ENCODE measurements at places on chromosomes 2 and 18.

DNA sequence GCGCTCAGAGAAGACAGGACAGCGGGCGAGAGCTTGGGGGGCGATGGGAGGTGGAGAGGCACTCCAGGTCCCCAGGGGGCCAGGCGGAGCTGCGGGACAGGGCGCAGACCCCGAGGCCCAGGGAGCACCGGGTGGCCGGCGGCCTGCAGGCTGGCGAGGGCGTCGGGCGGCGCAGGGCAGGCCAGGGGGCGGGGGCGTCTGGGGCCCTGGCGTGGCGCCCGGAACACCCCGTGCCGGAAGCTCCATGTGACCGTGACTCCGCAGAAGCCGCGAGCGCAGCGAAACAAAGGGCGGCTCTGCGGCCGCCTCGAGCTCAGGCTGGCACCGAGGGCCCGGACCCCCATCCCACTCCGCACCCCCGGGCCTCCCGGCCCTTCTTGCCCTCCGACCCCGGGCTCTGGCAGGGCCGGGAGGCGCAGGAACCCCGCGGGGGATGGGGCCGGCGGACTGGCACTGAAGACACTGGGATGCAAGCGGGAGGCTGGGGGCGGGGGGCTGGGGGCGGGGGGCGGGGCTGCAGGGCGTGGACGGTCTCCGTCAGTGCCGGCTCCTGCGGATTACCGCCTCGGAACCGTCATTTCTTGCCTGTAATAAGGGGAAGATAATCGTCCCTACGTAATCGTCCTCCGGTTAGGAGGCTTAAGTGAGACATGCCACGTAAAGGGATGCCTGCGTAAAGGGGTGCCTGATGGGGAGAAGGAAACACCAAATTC lies 19.1 kb downstream of the SH2D6 start:
- peak; percentile 71 for DNase-seq

DNA sequence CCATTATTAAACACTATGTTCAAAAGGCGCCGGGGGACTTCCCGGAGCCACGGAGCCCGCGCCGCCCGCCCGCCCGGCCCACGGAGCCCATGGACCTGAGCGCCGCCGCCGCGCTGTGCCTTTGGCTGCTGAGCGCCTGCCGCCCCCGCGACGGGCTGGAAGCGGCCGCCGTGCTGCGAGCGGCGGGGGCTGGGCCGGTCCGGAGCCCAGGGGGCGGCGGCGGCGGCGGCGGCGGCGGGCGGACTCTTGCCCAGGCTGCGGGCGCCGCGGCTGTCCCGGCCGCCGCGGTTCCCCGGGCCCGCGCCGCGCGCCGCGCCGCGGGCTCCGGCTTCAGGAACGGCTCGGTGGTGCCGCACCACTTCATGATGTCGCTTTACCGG lies 197 bp downstream of the GDF7 start:
- no peak for DNase-seq

DNA sequence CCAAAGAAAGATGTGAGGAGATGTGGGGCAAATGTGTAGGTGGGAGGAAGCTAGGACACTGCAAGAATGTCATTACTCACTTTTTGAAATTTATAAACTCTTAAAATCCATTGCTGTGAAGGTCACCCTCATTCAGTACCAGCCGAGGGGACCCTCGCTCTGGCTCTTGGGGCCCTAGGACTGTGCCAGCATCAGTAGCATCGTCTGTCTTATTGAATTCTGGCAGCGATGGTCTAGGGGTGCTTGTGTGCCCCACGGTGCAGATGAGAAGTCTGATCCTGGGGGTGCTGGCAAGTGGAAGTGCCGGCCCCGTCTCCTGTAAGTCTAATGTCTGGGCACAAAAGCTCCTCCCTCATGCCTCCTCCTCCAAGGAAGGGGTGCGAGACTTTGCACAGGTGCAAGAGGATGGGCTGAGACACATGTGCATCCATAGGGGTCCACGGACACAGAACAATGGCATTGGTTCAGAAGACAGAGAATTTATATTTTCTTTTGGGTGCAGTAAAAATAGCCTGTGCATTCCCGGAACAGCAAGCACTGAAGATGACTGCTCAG lies 266.7 kb upstream of the HDAC4 start:
- DNase-seq = no peak

DNA sequence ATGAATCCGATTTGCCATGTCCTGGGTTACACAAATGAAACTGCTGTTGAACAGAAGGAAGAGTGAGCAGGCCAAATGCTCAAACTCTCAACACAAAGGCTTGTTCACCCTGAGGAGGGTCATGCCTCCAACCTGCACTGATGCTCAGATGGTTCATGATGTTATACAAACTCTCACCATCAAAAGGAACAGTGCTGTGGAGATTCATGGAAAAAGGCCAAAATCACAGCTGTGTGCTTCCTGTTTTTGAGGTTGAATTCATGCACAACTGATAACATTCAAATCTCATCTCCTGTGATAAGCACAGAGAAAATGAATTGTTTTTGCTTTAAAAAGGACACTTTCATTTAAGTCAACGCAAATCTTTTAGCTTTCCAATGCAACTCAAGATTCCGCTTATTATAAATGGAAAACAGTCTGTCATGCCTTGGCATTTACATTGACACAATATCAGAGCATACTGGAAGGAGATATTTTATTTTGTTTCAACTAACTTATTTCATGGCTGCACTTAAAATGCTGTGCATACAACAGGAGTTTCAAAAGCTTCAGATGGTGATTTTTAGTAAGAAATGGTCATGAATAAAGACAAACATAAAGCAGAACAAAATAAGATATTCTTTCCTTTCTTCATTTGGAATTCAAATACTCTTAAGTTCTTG lies 22.2 kb upstream of the TTN start:
- no peak for DNase-seq

GRCh38 chr18:27558388-27559155 lies 373.5 kb upstream of the CHST9 start:
- DNase-seq = no peak

DNA sequence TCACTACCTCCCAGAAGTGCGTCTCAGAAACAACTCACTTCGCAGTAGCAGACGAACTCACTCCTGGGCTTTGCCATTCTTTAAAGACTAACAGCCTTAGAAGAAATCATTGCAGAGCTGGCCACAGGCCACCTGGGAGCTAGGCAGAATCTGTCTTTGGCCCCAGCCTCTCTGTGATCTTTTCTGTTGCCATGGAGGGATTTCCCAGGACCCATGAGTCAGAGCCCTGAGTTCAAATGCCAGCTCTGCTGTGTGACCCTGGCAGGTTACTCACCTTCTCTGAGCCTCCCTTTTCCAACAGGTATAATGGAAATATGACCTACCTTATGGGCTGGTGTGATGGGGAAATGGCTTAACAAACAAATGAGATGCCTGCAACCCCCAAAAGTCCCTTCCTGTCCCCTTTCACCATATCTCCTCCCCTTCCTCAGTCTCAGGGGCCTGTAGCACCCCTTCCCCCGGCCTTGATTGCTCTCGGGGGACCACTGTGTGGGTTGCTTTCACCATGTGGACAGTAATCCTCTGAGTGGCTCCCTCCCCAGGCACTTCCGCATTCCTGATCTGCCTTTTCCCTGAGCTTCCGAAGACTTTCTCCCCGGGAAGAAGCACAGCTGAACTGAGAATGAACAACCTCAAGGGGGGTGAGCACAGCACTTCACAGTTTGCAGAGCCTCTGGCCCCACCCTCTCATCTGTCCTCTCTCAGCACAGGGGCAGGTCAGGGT lies 34.0 kb upstream of the SLC66A3 start:
- no peak for DNase-seq

- DNase-seq = no peak
Measured at GRCh38 chr2:102704531-102704930, 57.3 kb upstream of the TMEM182 start.

DNA sequence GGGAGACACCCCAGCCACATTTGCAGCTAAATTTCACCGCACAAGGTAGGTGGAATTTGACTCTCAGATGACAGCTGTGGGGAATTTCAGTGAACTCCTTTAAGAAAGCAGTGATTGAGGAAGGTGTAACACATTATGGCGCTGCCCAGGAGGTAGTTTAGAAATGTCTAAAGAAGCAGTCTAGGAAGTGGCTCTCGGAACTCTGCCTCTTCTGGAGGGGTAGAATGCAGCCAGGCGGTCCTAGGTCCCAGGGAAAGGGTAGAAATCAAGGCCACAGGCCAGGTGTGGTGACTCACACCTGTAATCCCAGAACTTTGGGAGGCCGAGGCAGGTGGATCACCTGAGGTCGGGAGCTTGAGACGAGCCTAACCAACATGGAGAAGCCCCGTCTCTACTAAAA lies 179.0 kb upstream of the HAAO start:
- DNase-seq = no peak

DNA sequence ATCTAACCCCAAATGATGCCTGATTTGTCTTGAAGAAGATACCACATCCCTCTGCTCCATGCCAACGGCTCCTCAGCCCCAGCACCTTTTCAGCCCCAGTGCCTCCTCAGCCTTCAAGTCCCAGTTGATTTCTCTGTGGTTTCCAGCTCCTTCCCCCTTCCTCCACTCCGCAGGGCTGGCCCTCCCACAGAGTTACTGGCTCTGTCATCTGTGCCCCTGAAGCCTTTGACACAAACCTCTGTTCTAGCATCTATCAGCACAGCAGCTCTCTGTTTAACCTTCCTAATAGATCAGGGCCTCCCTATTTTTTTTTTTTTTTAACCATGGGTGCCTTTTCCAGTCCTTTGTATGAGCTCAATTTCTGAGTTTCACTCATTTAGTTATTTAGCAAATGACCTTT lies 201.3 kb upstream of the CXCR4 start:
- peak; percentile 49 for DNase-seq

DNA sequence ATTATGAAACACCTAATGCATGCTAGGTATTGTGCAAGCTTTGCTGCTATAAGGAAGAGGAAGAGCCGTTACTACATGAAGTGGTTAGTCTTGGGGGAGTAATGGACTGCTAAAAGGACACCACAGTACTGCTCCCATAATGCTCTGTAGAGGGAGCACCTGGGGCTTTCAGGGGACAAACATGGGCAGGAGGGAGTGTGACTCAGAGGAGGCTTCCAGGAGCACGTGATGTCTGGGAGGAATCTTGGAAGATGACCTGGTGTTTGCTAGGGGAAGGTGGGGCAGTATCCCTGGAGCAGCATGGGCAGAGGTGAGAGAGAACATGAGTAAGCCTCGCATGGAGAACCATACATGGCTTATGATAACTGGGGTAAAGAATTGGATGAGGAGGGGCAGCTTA lies 18.8 kb downstream of the MAPK4 start:
- DNase-seq = no peak

DNA sequence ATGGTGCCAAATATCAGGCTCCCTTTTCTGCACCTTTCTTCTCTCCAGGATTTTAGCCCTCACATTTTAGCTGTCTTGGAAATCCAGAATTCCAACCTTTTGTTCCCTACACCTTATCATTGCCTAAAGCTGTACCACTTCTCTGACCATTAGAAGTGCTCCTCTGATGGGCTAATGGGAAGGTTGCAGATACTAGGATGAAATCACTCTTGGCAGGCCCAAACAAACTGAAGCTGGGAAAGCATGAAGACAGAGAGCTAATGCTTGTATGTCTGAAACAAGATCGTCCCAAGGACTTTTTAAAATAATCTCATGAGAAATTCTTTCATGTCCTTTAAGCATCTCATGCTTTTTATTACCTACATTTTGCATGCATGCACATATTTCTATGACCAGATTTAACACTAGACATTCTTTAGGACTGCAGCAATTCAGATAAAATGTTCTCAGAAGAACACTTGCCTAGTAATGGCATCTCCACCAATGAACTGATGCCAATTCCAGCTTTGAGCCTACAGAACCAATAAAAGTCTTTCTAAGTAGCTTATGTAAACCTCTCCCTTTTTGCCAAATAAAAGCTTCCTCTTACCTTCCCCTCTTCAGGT lies 98.4 kb upstream of the OSR1 start:
- no peak for DNase-seq

- no peak for DNase-seq
Measured at GRCh38 chr2:217293046-217293445, 433.2 kb upstream of the TNP1 start.

DNA sequence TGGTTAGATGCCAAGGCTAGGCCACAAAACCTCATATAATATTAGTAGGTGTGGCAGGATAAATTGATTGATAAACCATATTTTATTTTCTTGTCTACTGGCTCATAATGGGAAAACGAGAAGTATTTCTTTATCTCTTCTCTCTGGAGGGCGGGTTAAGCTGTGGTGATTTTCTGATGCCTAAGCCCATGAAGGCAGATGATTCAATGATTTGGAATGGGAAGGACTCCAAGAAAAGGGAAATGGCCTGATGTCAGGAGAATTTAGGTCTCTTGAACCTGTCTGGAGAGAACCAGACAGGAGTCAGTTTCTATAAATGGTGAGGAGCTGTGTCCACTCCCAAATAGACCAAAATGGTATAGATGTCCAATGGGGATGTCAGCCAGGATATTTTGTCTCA lies 18.7 kb upstream of the MAP4K3 start:
- DNase-seq = no peak

DNA sequence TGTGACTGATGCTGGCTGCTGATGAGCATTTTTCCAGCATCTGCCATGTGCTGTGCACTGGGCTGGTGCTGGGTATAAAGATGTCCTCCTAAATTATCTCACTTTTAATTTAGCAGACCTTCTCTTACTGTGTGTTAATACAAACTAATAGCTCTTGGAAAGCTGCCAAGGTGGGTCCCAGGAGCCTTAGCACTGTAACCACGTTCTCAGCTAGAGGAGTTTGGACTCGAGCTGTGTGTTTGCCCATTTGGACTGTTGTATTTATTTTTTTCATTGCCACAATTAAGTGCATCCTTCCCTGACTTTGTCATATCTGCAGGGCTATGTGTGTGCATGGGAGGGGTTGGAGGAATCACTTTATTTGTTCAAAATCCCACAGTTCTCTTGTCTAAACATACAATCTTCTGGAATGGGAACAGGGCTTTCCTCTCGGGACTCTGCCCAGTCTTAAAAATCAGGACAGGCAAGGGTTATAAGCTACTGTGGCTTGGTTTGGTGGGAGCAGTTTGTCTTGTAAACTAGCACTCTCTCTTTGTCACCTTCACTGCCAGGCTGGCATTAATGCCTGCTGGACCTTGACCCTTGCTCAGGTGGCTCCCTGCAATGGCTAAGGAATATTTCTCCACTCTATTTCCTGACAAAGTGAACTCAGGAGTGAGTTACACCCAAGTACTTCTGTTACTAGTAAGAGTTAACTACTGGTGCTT lies 129.7 kb upstream of the MGAT5 start:
- DNase-seq = no peak

GRCh38 chr18:10923141-10923540 lies 226.2 kb downstream of the PIEZO2 start:
- no peak for DNase-seq

DNA sequence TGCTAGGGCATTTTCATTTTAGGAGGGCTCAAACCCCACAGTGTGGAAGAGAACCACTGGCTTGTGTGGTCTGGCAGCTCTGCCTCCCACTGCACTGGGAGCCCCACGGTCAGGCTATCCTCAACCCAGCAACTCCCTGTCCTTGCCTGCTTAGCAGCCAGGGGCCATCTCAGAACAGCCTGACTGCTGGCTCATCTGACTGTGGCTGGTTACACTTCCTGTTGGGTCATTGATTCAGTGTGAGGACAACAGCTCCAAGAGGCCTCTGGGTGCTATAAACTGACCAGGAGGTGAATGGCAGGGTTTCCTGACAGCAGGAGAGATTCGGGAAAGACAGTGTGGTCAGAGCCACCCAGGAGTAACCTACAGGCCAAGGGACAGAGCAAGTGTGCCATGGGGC lies 40.1 kb downstream of the AMER3 start:
- no peak for DNase-seq

GRCh38 chr2:20443276-20443920 lies 3.5 kb upstream of the RHOB start:
- no peak for DNase-seq
